NCI-H446 (cell line): ENCODE measurements at places on chromosomes 11 and 22.

DNA sequence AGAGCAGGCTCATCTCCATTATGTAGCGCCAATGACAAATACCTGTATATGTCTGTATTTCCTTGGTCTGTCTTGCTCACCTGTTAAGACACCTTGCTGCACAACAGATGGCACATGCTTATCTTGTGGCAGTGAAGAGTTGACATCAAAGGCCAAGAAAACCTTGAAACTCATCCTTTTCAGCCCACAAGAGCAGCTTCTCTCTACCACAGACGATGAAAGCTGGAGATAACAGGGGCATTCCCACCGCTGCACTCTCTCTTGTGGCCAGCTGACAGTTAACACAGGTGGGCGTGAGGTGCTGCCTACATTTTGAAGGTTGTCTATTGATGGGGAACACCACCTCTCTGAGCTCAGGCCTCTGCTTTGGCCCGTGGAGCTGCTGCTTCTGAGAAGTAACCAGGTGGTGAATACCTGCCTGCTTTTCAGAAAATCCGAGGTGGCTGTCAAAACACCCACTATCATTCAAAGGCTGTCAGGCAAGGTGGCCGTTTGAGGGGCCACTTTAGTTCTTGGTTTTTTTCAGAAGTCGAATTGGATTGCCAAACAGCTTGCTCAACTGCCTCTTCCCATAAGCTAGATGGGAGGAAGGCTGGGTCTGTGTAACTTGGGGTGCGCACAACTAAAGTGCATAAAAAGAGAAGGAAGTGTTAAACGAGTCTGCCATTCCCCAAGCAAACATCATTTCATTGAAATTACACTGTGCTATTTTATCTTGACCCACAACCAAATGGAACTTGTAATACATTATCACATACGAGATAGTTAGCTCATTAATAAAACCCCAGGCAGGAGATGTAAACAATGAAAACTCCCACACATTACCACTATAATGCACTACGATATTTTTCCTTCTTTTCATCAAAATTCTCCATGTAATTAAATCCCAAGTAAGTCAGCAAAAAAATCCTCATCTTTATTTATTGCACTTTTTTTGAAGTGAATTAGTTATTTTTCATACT, 87.1 kb upstream of the RAG2 start:
- no peak for DNase-seq

- no peak for DNase-seq
Observed at GRCh38 chr22:48104102-48104738, 1341.8 kb downstream of the TBC1D22A start.

- no peak for DNase-seq
Observed at GRCh38 chr11:109155291-109155690, 266.7 kb upstream of the C11orf87 start.

GRCh38 chr11:95072948-95073347, 6.2 kb downstream of the SRSF8 start:
- no peak for DNase-seq

DNA sequence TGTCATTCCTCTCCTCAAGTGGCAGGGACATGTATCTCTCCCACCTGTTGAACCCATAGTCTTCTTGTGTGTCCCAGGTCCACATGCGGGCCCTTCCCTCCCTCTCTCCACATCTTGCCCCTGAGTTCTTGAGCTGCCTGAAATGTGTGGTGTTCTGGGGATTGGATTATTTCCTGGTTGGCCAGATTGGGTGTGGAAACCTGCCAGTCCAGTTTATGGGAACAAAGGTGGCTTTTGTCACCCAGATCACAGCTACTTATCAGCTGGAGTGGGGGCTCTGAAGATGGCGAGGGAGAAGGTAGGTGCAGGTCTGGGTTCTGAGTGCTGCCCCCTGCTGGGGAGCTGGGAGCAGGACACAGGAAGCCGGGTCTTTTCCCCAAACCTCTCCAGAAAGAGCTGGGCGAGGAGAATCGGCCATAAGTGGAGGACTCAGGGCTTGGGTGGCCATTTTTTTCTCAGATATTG, 14.2 kb downstream of the DTX4 start:
- DNase-seq, result no peak

GRCh38 chr11:3810951-3811350, 2.6 kb downstream of the PGAP2 start:
- DNase-seq, result no peak

DNA sequence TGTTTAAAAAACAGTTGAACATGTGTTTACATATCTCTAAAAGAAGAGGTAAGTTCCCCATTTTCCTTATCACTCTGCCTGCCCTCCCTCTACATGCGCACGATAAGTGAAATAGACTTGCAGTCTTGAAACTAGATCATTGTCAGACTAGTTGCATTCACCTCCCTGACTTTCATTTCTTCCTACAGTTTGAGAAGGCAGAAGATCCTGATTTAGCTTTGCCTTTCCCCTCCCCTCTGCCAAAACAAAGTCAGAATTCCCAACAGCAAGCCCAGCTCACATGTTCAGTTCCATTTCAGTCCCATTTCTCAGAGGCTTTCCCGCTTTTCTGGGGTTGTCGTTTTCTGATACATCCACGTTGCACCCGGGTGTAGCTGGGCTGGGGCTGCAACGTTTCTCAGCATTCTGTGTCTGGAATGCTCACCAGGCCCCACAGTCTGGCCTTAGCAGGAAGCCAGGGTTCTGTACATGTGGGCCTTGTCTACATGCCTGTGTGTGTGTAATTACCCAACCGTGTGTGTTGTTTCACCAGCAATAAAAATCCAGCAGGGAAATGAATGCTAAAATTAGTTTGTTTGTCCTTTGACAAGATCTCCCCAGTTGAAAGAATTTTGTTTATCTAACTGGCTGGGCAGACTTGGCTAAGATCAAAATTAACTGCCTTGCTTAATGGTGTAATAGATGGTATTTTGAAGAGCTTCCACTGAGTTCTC, 179.2 kb downstream of the DBX1 start:
- DNase-seq, result peak; percentile 26

- no peak for DNase-seq
Observed at GRCh38 chr11:132604431-132604830, 927.9 kb downstream of the OPCML start.

GRCh38 chr11:17821648-17822400, 87.2 kb downstream of the KCNC1 start:
- no peak for DNase-seq

DNA sequence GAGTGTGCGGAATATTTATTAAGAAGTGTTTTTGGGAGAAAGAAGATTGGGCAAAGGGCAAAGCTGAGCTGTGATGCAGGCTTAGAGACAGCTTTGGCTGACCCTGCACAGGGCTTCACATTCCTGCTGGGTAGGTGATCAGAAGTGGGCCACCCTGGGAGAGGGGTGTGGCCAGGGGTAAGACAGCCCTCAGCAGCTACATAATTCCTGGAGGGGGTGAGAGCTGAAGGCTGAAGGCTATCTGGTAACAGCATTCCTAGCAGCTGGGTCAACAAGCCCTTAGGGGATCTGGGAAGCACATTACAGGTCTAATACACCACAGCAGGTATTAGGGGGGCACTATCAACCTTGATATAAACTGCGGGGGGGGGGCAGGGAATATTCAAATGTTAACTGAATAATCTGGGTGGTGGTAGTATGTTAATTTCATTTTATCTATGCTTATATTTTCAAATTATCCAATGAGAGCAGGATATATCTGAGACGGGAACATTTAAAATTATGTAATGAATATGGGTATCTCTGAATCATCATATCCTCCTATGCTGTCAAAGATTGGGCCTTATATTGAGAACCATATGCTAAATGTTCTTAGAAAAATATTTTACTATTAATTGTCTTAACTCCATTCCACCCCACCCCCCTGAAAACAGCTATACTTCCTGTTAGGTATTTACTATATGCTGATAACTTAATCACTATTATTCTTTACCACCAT, 5.9 kb downstream of the OOSP1 start:
- no peak for DNase-seq

GRCh38 chr11:27173545-27173944, 132.9 kb downstream of the BBOX1 start:
- DNase-seq, result no peak

- DNase-seq, result no peak
Observed at GRCh38 chr11:7749456-7749855, 43.2 kb upstream of the OVCH2 start.

- no peak for DNase-seq
Observed at GRCh38 chr22:25105817-25106650, 93.6 kb upstream of the CRYBB3 start.

DNA sequence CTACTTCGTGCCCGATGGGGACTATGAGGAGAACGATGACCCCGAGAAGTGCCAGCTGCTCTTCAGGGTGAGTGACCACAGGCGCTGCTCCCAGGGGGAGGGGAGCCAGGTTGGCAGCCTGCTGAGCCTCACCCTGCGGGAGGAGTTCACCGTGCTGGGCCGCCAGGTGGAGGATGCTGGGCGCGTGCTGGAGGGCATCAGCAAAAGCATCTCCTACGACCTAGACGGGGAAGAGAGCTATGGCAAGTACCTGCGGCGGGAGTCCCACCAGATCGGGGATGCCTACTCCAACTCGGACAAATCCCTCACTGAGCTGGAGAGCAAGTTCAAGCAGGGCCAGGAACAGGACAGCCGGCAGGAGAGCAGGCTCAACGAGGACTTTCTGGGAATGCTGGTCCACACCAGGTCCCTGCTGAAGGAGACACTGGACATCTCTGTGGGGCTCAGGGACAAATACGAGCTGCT, 751 bp downstream of the FIBIN start:
- DNase-seq, result no peak

GRCh38 chr11:88447281-88447680, 109.7 kb upstream of the CTSC start:
- no peak for DNase-seq

- no peak for DNase-seq
Observed at GRCh38 chr11:111561306-111561705, 20.8 kb downstream of the LAYN start.

- DNase-seq, result no peak
Observed at GRCh38 chr11:36409152-36409816, 100.8 kb downstream of the TRAF6 start.
